ENCODE measurements at places on chromosomes 1 and 21.
A peak's percentile ranks its signal among the peaks of the same experiment; 100 is the strongest.

GRCh38 chr21:26077521-26077920 is 93.0 kb downstream of the APP start:
- DNase-seq, result no peak

GRCh38 chr1:154583773-154584172 is 16.2 kb downstream of the CHRNB2 start:
- no peak for DNase-seq

DNA sequence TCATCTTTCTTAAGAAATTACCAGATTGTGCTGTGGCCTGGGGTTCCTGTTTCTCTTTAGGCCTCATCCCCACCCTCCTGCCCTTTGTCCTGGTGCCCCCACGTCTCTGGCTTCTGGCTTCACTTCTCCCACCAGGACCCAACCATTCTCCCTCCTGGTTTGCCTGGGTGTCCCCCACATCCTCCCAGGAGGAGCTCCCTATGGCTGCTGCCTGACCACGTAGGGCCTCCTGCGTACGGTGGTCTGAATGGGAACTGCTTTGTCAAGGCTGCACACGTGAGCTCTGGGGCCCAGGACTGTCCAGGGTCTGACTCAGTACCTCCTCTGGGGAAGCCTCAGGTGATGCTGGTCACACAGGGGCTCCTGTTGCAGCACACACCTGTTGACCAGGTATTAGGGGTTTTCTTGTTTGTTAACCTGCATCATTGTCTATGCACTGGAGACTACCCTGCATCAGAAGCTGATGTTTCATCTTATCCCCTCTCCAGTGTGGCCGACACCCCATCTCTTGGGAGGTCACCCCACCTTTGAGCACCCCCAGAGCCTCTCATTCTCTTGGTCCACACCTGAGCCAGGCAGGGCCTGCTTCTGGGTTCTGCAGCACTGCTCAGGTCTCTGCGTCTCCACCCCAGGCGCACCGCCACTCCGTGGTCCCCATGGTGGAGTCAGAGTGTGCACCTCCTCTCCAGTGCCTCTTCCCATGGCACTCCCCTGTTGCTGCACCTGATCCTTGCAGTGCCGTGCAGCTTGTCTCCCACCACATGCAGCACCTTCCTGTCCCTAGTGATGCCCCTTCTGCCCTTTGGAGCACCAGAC is 65.8 kb downstream of the S100B start:
- no peak for DNase-seq

- no peak for DNase-seq
These were observed 102.1 kb downstream of the WDR4 start for GRCh38 chr21:42777064-42777756.

DNA sequence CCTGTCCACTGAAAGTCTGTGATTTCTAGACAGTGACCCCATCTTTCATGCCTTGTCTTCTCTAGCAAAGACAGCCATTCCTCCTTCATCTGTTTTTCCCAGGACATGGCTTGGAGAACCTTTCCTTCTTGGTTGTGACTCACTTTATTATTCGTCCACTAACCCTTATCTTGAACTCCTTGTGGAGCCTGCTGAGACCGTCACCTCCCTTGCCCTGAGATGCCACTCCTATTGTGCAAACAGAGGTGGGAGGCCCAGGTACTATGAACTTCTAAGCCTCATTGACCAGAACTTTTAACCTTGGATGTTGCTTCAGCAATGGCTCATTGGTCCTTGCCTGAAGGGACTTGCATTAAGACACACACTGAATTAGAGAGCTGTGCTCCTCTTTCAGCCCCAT is 117.5 kb downstream of the FOXD2 start:
- no peak for DNase-seq

GRCh38 chr21:32312326-32312725 is 13.7 kb downstream of the MRAP start:
- no peak for DNase-seq

GRCh38 chr1:171563675-171564074 is 58.4 kb upstream of the MYOCOS start:
- no peak for DNase-seq

DNA sequence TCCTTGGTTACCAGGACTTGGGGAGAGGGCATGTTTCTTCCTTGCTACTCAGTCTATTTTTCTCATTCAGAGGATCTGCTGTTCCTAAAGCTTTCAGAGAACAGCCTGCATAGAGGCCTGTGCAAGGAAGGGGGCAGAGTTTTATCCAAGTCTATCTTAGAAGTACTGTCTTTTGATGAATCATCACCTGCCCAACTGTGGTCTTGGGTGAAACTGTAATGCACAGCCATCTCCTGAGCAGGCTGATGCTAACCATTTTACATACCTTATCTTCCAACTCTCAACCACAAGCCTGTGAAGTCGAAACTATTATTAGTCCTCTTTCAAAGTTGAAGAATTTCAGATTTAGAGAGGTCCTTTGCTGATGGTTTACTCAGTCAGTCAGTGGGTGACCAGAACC is 368.0 kb downstream of the HHAT start:
- no peak for DNase-seq

- no peak for DNase-seq
These were observed 377.3 kb downstream of the SIPA1L2 start for GRCh38 chr1:232252546-232253118.

GRCh38 chr1:91736715-91737615 is 149.0 kb downstream of the TGFBR3 start:
- no peak for DNase-seq

DNA sequence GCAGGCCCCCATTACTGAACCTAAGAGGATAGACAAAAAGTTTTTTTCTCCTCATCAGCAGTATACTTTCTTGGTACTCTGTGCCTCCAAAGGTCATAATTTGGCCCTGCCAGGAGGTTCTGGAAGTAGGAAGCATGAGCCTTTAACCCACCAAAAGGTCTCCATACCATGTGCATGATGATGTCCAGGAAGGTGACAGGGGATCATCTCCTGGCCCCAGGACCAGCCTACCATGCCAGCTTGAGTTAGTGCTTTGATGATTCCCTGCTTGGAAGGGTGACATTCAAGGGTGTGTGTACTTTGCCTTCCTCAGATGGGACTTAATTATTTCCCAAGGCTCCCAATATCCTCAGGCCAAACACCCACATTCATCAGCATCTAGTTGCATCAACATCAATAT is 6.3 kb upstream of the SPRR1A start:
- no peak for DNase-seq

- DNase-seq, result no peak
These were observed 1729.9 kb downstream of the NCAM2 start for GRCh38 chr21:22728091-22728490.

GRCh38 chr1:169722779-169723178 is 11.1 kb downstream of the SELE start:
- no peak for DNase-seq

DNA sequence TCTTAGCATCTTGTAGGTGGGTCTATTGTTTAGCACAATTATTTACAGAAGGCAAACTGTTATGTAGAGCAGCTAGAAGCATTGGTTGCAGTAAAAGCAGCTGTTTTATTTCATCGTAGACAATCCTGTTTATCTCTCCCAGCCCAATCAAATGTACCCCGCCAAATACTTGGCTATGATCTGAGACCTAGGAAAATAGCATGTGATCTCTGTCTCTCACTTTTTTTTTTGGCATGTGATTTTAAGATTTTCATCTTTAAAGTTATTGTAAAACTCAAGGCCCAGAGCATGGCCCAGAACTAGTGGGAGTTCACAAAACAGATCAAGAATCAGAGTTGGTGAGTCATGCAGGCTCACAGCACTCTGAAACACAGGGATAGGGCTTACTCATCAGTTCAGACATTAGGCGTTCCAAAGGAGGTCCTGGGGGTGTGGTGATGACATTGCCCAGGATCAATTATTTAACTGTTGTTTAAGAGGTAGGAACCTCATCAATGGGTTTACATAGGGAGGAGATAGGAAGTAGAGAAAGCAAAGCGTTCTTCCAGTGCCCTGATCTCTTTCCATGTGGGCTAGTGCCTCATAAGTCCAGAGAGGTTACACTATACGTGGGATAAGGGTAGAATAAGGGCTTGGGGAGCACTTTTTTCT is 40.2 kb downstream of the TBX19 start:
- DNase-seq, result no peak

- DNase-seq, result no peak
These were observed 263.7 kb downstream of the PTPRU start for GRCh38 chr1:29500041-29500440.

DNA sequence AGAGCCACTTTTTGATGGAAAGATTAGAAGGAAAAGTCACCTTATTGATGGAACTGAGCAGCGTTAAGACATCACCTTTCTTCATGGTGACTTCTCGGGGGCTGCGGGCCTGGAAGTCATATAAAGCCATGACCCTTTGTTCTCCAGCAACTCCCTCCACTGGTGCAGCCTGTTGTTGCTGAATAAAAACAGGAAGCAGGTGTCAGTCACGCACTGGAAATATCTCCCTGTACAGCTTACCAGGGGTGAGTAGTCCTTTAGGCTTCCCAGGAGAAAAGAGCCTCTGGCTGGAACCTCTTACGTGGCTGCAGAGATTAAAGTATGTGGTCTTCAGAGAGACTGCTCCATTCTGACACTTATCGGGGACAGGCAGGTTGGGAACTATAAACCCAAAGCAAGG is 31.9 kb downstream of the SPTA1 start:
- no peak for DNase-seq

DNA sequence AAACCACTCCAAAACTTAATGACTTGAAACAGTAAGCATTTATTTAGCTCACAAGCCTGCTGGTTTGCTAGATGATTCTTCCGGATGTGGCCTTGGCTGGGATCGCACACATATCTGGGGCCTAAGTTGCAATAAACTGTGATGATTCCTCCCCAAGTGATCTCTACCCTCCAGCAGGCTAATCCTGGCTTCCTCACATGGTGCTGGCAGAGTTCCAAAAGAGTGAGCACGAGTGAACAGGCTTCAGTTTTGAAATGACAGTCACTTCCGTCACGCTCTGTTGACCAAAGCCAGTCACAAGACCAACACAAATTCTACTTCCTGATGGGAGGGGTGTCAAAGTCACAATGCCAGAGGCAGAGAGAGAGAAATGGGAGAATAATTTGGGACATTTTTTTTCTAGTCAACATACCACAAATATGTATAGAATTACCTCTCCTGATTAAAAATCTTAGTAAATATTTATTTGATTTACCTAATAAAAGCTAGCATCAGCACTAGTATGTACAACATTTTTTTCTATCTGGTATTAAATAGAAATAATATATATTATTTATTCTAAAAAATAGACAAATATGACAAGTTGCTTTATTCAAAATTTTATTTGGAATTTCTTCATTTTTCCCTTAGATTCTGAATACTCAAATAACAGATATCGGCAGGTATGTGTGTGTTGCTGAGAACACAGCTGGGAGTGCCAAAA is 292.7 kb downstream of the TPR start:
- DNase-seq, result no peak

DNA sequence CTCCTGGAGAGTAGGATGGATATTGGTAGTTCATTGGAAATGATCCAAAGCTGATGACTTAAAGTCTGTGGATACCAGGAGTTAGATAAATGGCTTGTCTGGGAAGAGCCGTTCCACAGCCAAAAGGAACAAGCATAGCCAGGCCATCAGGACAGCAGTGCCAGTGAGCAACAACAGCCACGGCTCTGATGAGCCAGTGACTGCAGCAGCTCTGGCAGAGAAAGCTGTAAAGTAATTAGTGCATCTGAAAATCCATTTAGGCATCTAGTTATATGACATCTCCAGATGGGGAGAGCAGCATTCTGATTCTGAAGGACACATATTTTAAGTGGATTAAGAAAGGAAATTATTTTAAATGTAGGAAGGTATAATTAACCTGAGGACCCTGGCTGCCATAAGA is 256.2 kb upstream of the PLXNA2 start:
- DNase-seq, result no peak

- peak; percentile 66 for DNase-seq
These were observed 33.4 kb upstream of the TENT5B start for GRCh38 chr1:27045973-27046558.

DNA sequence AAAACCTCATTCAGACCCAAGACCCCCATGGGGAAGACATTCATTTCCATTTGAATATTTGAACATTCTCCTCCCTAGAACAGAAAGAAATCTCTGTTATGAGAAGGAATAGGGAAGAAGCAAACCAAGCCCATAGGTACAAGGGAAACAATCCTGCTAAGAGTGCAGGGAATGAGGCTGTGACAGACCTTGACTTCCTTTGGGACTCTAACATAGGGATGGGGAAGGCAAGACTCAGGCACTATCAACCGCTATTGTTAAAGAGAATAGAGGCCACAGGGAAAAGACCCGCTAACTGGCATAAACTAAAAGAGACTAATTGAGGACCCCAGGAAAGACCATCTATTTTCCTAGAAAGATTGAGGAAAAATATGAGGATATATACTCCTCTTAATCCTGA is 117.8 kb upstream of the BRINP3 start:
- DNase-seq, result no peak

DNA sequence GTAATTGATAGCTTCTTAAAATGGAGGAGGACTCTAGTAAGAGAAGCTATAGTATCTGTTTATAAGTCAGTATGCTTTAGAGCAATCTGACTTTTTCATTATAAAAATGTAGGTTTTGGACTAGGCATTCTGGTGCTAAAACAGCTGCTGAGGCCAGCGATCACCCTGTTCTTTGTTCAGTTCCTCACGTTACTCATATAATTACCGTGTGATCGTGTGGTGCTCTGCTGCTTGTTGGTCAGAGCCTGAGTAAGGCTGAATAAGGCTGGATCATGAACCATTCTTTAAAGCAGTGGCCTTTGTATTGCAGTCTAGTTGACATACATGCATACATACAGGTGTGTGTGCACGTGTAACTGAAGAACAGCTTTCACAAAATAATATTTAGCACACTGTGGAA is 25.2 kb downstream of the CDC42 start:
- no peak for DNase-seq

- no peak for DNase-seq
These were observed 48.7 kb upstream of the ACTL8 start for GRCh38 chr1:17706445-17706844.

DNA sequence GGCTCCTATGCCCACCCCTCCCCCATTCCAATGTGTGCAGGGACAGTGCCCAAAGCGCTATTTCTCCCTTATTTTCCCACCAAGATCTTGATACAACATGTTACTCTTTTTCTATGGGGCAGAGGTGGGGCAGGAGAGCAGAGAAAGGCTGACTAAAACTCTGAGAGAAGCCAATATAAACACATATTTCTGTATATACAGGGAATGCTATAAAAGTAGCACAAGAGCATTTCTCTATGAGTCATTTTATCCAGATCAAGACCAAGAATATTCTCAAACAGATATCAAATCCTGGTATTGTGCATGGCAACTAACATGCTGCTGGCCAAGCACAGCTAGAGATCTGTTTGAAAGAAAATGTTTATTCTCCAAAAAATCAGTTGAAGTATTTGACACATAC is 7.3 kb downstream of the WDR26 start:
- DNase-seq, result no peak

DNA sequence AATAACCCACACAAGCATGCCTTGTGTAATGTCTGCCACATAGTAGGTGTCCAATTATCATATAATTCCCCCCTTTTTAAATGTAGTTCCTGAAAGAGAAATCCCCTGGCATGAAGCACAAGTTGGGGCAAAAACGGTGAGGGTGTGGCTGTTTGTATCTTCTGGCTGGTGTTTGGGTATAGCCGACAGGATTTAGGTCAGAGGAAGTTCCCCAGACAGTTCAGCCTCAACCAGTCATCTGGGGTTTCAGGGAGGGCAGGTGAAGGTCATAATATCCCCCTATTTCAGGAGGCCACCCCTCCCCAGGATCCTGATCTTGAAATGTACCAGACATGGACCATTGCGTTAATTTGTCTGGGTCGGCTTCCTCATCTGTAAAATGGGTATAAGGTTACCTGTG is 29.1 kb upstream of the JUN start:
- no peak for DNase-seq
